HT-29 (cell line): ENCODE measurements at places on chromosomes 1 and 21. TPM values are rescaled to one million over a fixed set of nuclear protein-coding genes. Genes with fewer than 3 reads are reported as not detected.
A peak's percentile ranks its signal among the peaks of the same experiment; 100 is the strongest.

- no peak for DNase-seq
These were observed 59.8 kb downstream of the MAST2 start for GRCh38 chr1:45863218-45863617.

DNA sequence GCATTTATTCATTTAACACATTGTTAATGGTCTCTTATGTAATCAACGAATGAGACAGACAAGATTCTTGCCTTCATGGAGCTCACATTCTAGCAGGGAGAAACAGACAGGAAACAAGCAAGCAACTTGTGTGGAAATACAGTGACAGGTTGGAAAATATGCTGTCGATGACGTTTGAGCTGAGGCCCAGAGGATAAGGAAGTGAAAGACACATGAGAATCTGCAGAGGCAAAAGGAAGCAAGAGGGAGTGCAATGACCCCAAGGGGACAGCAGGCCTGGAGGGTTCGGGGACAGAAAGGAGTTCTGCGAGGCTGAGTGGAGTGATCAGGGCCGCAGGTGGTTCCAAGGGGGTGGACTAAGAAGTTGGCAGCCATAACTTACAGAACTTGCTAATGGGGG lies 60.6 kb upstream of the AKT3 start:
- no peak for DNase-seq

DNA sequence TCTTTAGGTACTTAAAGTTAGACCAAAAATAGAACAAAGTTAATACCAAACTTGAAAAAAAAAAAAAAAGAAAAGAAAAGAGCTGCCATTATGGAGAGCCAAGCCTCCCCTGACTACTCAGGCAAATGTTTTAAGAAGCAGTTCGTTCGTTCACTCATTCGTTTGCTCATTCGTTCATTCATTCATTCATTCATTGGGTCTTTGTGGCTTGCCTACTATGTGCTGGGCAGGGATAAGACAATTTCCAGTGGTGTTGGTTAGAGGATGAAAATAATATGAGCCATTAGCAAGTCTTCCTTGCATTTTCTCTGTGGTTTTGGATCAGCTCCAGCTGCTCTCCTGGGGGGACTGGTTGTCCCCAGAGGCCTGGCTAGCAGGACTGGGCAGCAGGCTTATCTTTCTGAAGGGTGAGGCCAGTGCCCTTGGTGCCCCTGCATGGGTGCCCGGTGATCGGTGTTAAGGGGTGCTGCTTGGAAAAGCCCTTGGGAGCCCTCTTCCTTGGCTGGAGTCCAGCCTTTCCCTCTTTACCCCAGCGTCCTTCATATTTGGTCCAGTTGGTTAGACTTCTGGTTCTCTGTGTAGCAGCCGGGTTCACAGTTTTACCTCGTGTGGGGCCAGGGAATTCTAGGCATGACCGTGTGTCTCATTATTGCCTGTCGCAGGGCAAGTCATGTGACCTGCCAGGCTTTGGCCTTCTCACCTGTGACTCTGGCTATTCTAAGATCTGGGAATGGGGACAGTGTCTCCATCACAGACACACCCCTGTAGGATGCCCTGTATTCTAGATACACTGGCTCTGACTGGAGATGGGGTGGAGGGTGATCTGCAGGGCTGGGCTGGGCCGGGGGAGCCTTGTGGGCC lies 32.8 kb downstream of the LHX4 start:
- no peak for DNase-seq

DNA sequence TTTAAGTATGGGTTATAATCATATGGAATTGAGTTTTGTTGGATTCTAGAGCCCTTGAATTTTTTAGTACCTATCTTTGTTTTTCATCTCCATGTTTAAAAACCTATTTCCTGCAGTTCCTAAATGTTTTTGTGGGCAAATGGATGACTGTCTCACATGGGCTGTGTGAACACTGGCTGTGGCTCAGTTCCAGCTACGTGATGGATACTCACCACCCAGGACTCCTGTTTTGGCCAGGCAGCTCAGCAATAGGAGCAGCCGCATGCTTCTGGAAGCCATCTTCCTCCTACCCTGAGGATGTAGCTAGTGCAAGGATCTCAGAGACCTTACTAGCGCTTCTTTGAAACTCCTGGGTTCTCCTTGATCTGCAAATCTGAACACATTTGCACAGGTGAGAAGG lies 2.8 kb downstream of the REG4 start:
- DNase-seq = no peak

GRCh38 chr21:14523234-14523633 lies 22.9 kb downstream of the SAMSN1 start:
- no peak for DNase-seq

- no peak for DNase-seq
These were observed 10.9 kb downstream of the NR5A2 start for GRCh38 chr1:200038325-200038980.

DNA sequence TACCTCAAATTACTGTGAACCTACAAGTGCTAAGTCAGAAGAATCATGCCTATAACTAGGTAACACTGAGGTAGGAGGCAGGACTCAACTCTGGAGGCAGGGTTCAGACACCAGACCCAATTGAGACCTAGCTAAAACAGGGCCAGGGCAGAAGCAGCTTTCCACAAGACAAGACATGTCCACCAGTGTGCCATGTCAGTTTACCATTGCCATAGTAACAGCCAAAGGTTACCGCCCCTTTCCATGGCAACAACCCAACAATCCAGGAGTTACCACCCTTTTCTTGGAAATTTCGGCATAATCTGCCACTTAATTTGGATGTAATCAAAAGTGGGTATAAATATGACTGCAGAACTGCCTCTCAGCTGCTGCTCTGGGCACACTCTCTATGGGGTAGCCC lies 432.3 kb downstream of the DPYD start:
- no peak for DNase-seq

DNA sequence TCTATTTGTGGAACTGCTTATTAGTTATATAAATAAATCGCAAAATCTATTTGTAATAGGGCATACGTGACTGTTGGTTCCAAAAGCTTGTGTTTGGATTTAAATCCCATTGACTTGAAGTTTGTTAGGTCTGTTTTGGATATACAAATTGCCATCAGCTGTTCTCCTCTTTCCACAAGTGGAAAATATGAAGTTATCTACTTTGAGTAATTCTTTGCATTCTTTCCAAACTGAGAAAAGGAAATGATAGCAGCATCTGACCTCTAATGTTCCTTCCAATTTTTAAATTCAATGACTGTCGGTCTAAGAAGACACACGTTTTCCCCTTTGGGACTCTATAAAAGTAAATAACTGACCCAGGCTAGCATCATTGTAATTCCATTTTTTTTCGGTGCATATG lies 165.7 kb upstream of the SGIP1 start:
- no peak for DNase-seq

- peak; percentile 83 for DNase-seq
These were observed 143.3 kb upstream of the ZNF644 start for GRCh38 chr1:91165033-91165654.

DNA sequence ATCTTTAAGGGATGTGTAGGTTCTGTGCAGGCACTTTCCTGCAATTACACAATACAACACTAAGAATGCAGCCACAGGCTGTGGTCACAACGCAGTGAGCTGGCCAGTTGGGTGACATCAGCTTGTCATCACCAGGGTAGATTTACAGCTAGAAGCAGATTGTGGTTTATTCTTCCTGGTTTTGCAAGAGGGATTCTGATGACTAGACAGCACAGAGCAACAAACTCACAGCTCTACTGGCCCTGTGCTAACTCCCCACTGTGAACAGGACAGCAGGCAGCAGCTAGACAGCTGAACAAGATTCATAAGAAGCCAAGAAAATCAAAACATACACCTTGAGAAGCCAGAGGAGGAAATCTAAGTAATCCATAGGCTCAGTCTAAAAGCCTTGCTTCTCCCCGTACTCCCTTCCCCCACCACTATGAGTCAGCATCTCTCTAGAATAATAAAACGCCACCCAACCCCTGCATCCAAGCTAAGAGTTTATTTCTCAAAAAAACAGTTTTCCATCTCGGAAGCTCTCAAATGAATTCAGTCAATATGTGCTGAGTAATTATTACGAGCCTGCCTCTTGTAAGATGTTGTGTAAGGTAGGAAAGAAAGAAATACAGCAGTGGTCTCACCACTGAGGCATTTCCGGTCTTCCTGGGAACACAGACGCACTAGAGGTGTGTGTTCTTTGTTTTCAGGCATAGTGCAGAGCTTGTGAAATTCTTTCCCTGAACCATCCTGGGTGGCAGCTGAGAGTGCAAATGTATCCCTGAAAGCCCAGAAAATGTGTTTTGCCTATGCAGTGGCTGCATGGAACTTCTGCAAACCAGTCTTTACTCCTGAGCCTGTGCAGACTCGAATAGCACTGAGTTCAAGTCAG lies 162.8 kb downstream of the NTPCR start:
- peak; percentile 91 for DNase-seq

GRCh38 chr1:5770981-5771765 lies 221.1 kb downstream of the NPHP4 start:
- DNase-seq = no peak

GRCh38 chr1:81029266-81029665 lies 771.5 kb upstream of the ADGRL2 start:
- DNase-seq = no peak

GRCh38 chr1:74689621-74690363 lies 16.2 kb upstream of the ERICH3 start:
- DNase-seq = peak; percentile 80

DNA sequence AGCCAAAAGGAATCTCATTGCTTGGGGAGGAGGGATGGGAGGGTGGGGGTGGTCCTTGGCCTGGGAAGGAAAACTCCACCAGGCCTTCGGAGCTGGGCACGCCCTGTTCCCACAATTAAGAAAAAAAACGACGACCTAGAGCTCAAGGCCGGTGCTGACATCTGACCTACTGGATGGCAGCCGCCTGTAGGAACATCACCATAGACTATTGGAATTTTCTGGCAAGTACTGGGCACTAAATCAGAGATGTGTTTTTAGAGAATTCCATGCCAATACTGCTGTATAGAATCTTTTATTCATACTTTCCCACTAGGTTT lies 729 bp downstream of the NADK start:
- DNase-seq = peak; percentile 41

- DNase-seq = no peak
These were observed 264.8 kb downstream of the TM2D1 start for GRCh38 chr1:61460191-61460590.

- no peak for DNase-seq
These were observed 139.0 kb downstream of the GLIS1 start for GRCh38 chr1:53600001-53600400.

DNA sequence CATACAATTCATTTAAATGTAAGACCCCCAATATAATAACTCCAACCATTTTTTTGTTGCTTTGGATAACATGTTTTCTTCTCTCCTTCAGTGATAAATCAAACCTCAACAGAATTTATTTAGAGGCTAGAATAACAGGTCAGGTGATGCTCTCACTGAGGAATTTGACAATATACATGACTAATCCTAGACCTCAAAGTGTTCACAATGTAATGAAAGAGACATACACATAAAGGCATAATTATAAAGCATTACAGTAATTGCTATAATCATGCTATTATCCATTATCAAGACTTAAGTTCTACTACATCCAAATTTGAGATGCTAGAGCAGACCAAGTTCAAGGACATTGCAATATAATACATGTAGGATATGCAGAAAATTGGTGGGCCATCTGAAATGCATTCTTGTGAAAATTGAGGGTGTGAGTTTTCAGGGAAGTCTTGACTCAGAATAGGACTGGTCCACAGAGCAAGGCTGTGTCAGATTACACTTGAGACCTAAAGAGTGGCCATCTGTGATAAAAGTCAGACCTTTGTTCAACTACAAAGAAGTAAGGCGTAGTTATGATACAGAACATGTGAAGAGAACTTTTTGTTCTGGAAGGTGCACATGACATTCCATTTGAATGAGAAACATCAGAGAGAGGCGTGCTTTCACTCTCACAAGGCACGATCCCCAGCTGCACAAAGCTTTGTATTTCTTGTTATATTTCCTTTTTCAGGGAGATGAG lies 45.5 kb downstream of the UTP25 start:
- DNase-seq = no peak

DNA sequence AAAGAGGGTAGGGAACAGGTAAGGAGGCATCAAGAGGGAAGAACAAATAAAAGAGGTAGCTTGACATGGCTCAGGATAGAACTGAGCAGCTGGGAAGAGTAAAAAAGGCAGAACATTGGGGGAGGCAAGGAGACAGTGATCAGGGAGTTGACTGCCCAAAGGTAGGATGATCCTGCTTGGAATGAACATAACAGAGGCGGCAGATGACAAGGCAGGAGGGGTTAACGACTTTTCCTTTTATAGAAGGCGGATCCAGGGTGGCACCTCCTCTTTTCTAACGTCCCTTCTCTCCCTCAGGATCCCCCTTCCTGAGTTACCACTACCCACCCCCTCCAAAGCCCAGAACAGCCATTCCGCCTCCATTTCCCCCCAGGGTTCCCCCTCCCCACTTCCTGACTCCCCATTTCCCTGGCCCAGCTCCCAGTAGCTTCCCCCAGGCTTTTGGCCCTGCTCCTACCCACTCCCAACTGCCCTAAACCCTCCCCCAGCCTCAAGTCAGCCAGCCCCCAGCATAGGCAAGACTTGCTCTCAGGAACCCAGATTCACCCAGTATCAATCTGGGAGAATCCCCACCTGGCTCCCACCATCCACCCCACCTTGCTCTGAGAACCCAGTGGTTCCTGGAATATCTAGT lies 769 bp upstream of the ADAMTS4 start:
- DNase-seq = no peak

DNA sequence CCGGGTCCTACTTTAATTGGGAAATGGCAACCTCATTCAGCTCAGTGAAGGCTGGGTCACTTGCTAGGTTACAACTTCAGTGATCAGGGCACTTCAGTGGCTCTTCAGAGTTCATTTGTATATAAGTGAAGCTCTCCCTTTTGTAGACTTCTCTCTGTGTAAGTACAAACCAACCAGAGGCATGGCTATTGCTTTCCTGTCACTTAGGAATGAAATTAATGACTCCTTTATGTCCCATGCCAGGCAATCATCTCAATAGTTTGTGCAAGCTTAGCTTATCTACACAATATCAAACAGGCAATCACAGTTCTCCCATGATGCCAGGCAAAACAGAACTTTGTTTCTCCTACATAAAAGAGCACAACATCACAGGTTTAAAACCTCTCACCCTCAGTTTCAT lies 22.8 kb upstream of the CTBS start:
- no peak for DNase-seq

- peak; percentile 24 for DNase-seq
These were observed 143.5 kb upstream of the USH2A start for GRCh38 chr1:216566641-216567205.

- no peak for DNase-seq
These were observed 8.2 kb upstream of the LAPTM5 start for GRCh38 chr1:30765556-30766434.

GRCh38 chr1:20429296-20429695 lies 56.7 kb downstream of the CAMK2N1 start:
- no peak for DNase-seq

Gene NDUFS5
- total RNA-seq = 427 and 450 TPM in 2 replicates

Gene ANKRD34A
- 0.20 and 1.9 TPM in 2 replicates for total RNA-seq

Gene LRRIQ3
- total RNA-seq = not detected in 2 replicates

Gene RPTN
- total RNA-seq = not detected in 2 replicates

Gene C1orf226
- total RNA-seq = 2.0 and 4.0 TPM in 2 replicates

Gene TMEM82
- total RNA-seq = not detected in 2 replicates

Gene SPRR4
- not detected in 2 replicates for total RNA-seq

Gene NECTIN4
- 8.6 and 10.4 TPM in 2 replicates for total RNA-seq

Gene GNAT2
- total RNA-seq = not detected in 2 replicates

Gene PLXNA2
- 21.1 and 25.5 TPM in 2 replicates for total RNA-seq

Gene ANGPTL1
- total RNA-seq = not detected in 2 replicates

Gene OPTC
- total RNA-seq = not detected in 2 replicates

Gene SAMD13
- total RNA-seq = 0.43 and 0.60 TPM in 2 replicates
